Osteoblast (primary cell): ENCODE measurements at places on chromosomes 3 and 15. TPM values are rescaled to one million over a fixed set of nuclear protein-coding genes. Genes with fewer than 3 reads are reported as not detected.

The FBXO40 gene
- total RNA-seq, result not detected in 2 replicates

The CCDC54 gene
- not detected in 2 replicates for total RNA-seq

The HPS3 gene
- total RNA-seq, result 38.4 and 49.8 TPM in 2 replicates

The SCN11A gene
- total RNA-seq, result under 0.01 TPM in 1 of 2 replicates, not detected in the other

The KLHL40 gene
- not detected in 2 replicates for total RNA-seq

The ARGFX gene
- total RNA-seq, result not detected in 2 replicates

The GPR87 gene
- total RNA-seq, result not detected in 2 replicates

The PPM1L gene
- total RNA-seq, result 2.4 and 4.3 TPM in 2 replicates

The CCR8 gene
- total RNA-seq, result not detected in 2 replicates

The SERINC4 gene
- total RNA-seq, result not detected in 2 replicates

The SLC9C1 gene
- total RNA-seq, result not detected in 2 replicates

The ZBTB20 gene
- total RNA-seq, result 32.9 and 35.4 TPM in 2 replicates

The IGSF11 gene
- under 0.01 and 0.36 TPM in 2 replicates for total RNA-seq

The ARPP21 gene
- total RNA-seq, result not detected in 2 replicates

The SUSD5 gene
- 10.9 and 11.2 TPM in 2 replicates for total RNA-seq

The CTXN2 gene
- not detected in 2 replicates for total RNA-seq

The CELSR3 gene
- total RNA-seq, result 1.2 and 1.4 TPM in 2 replicates

The MYRIP gene
- total RNA-seq, result under 0.01 TPM in 2 replicates

The ADGRG7 gene
- not detected in 2 replicates for total RNA-seq

The SCAANT1 gene
- total RNA-seq, result not detected in 2 replicates

The PLCH1 gene
- total RNA-seq, result under 0.01 and 0.36 TPM in 2 replicates

The WDR72 gene
- not detected in 2 replicates for total RNA-seq

The LNP1 gene
- total RNA-seq, result 2.9 and 3.2 TPM in 2 replicates

The ITIH4 gene
- 2.5 and 3.5 TPM in 2 replicates for total RNA-seq

The SEMA3G gene
- under 0.01 TPM in 1 of 2 replicates, not detected in the other for total RNA-seq

The CLDN1 gene
- total RNA-seq, result 0.29 and 1.1 TPM in 2 replicates

The PDZRN3 gene
- total RNA-seq, result 18.3 and 26.4 TPM in 2 replicates

The HES1 gene
- total RNA-seq, result 4.4 and 4.7 TPM in 2 replicates

The RTP1 gene
- not detected in 2 replicates for total RNA-seq

The DUOXA1 gene
- 0.29 and 0.36 TPM in 2 replicates for total RNA-seq

The PLS1 gene
- total RNA-seq, result 0.88 and 1.1 TPM in 2 replicates

The CX3CR1 gene
- under 0.01 TPM in 2 replicates for total RNA-seq

The COL6A6 gene
- total RNA-seq, result under 0.01 TPM in 2 replicates

The GRM7 gene
- not detected in 2 replicates for total RNA-seq

The TGM4 gene
- not detected in 2 replicates for total RNA-seq

The ISLR2 gene
- under 0.01 TPM in 1 of 2 replicates, not detected in the other for total RNA-seq

The TTC21A gene
- total RNA-seq, result 6.9 and 8.5 TPM in 2 replicates

The TMCO5A gene
- not detected in 2 replicates for total RNA-seq

The HHLA2 gene
- total RNA-seq, result not detected in 2 replicates

The THSD4 gene
- total RNA-seq, result 15.6 TPM in 2 replicates

The IMPG2 gene
- 0.29 and 0.36 TPM in 2 replicates for total RNA-seq

The MYNN gene
- total RNA-seq, result 22.1 and 26.8 TPM in 2 replicates

The MAP2K1 gene
- total RNA-seq, result 19.2 and 21.2 TPM in 2 replicates

The MEGF11 gene
- not detected in 2 replicates for total RNA-seq

The ERICH6 gene
- under 0.01 and 0.29 TPM in 2 replicates for total RNA-seq

The CP gene
- 0.88 and 1.4 TPM in 2 replicates for total RNA-seq

The SNTN gene
- not detected in 2 replicates for total RNA-seq

The ATP13A5 gene
- total RNA-seq, result not detected in 2 replicates

The PLIN1 gene
- under 0.01 TPM in 1 of 2 replicates, not detected in the other for total RNA-seq

The RAD51 gene
- total RNA-seq, result 1.8 TPM in 2 replicates

The RABL3 gene
- total RNA-seq, result 13.3 and 15.2 TPM in 2 replicates

The LARP6 gene
- total RNA-seq, result 76.0 and 77.4 TPM in 2 replicates
